Mesothelial cell of epicardium (in vitro differentiated cells): ENCODE measurements at places on chromosomes 1 and 21. TPM values are rescaled to one million over a fixed set of nuclear protein-coding genes. Genes with fewer than 3 reads are reported as not detected.

Gene C1orf87
- not detected in 3 replicates for total RNA-seq

Gene CHI3L2
- total RNA-seq: not detected in 3 replicates

Gene CSTB
- 22.4 to 23.9 TPM (median 23.3 TPM) in 3 replicates for total RNA-seq

Gene DNAH14
- total RNA-seq: 82.3 to 84.7 TPM (median 82.9 TPM) in 3 replicates

Gene SPATA46
- not detected in 3 replicates for total RNA-seq

Gene CFAP141
- not detected in 3 replicates for total RNA-seq

Gene MEX3A
- 107 to 112 TPM (median 112 TPM) in 3 replicates for total RNA-seq

Gene PRDM2
- total RNA-seq: 59.2 to 61.6 TPM (median 61.3 TPM) in 3 replicates

Gene MYBPH
- not detected in 3 replicates for total RNA-seq

Gene MROH9
- total RNA-seq: not detected in 3 replicates

Gene OR2G6
- 0.04 TPM in 1 of 3 replicates, not detected in the others for total RNA-seq

Gene ST6GALNAC5
- total RNA-seq: 16.7 to 18.6 TPM (median 16.8 TPM) in 3 replicates

Gene S100A12
- not detected in 3 replicates for total RNA-seq
